ENCODE measurements at places on chromosomes 7 and 10. TPM values are rescaled to one million over a fixed set of nuclear protein-coding genes. Genes with fewer than 3 reads are reported as not detected.

The SLC18A2 gene
- not detected for polyA plus RNA-seq

DNA sequence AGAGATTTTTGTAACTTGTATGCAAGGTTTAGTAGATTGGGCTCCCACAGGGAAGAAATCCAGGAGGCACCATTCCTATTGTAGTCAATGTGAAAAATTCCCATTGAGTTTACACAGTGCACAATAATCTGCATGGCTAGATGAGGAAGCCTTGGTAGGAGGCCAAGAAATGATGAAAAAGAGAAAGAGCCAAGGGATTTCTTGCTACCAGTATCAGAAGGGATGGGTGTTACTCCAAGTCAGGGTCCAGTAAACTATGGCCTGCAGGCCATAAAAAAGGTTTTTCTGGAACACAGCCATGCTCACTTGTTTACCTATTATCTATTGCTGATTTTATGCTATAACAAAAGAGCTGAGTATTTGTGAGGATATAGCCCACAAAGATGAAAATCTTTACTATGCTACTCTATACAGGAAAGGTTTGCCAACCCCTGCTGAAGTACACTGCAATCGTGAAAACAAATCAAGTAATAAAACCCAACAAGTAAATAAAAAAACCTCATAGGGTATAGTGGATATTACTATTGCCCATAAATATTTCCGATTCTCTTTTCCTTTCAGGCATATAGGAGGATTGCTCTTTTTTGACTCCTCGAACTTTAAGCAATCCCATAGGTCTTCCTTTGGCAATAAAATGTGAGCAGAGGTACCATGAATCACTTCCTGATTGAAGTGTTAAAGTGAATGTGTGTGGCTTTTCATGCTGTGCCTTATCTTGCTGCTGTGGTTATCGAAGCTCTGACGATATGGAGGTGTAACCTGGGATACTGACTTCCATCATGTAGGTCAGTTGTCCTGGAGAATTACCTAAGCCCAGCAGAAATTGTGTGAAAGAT, 256.3 kb upstream of the MAGI2 start:
- no peaks in the 10 kb centered on the region for H3K27me3 ChIP-seq
- peak; percentile 56 for DNase-seq
- H3K4me3 ChIP-seq, result no peak overlapping the region
- H3K36me3 ChIP-seq, result no peaks in the 10 kb centered on the region
- H3K4me1 ChIP-seq, result no peaks in the 10 kb centered on the region

- no peak for DNase-seq
- no peaks in the 10 kb centered on the region for H3K36me3 ChIP-seq
- H3K4me3 ChIP-seq, result no peak overlapping the region
- no peaks in the 10 kb centered on the region for H3K27me3 ChIP-seq
These were observed 824.1 kb upstream of the IGFBP3 start for GRCh38 chr7:46744957-46745706.

- H3K27me3 ChIP-seq, result no peaks in the 10 kb centered on the region
- no peak overlapping the region for H3K4me3 ChIP-seq
- peaks cover 11% of the 10 kb centered on the region for H3K4me1 ChIP-seq
- DNase-seq, result no peak
- no peak overlapping the region for H3K27ac ChIP-seq
- H3K36me3 ChIP-seq, result no peaks in the 10 kb centered on the region
These were observed 50.9 kb downstream of the GNAI1 start for GRCh38 chr7:80185571-80185970.

Measured in IMR-90 (cell line).